Activated naive CD4-positive, alpha-beta T cell treated with anti-CD3 and anti-CD28 coated beads, Interleukin-2, amount 10 ng/mL, durations not matched to agents 7 days and 5 days (primary cell): ENCODE measurements at places on chromosomes 6 and 20.

GRCh38 chr20:6384380-6384779, 261.6 kb upstream of the FERMT1 start:
- no peak for DNase-seq

GRCh38 chr6:152642578-152643375, 5.6 kb upstream of the SYNE1 start:
- DNase-seq, result peak; percentile 34

- no peak for DNase-seq
These were observed 2.4 kb upstream of the FOXA2 start for GRCh38 chr20:22586645-22587310.

- no peak for DNase-seq
These were observed 157.9 kb upstream of the STXBP5 start for GRCh38 chr6:147046141-147046877.

- no peak for DNase-seq
These were observed 8.9 kb upstream of the IGF2R start for GRCh38 chr6:159959976-159960384.

DNA sequence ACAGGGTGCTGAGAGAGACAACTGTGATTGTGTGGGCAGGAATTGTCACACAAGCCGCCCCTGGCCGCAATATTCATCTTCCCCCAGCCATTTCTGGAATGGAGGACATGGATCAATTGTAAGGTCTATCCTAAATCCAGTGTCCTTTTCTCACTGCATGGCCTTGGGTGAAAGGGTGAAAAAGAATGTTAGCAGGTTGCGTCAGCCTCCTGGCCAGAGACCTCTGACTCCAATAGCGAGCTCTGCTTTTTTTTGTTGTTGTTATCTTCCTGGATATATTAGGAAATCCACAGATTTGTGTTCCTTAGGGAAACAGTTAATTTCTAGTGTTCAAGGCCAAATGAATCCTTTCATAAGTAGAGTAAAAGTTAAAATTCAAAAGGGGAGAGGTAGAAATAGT, 47.1 kb upstream of the CD83 start:
- DNase-seq, result no peak

DNA sequence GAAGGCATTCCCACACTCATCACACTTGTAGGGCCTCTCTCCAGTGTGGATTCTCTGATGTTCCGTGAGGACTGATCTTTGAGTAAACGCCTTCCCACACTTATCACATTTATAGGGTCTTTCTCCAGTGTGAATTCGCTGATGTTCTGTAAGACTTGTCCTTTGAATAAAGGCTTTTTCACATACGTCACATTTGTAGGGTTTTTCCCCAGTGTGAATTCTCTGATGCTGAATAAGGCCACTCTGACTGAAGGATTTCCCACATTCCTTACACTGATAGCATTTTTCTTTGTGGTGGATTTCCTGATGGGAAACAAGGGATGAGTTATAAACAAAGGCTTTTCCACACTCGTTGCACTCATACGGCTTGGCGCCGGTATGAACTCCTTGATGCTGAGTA, 8.9 kb downstream of the ZSCAN12 start:
- DNase-seq, result no peak

DNA sequence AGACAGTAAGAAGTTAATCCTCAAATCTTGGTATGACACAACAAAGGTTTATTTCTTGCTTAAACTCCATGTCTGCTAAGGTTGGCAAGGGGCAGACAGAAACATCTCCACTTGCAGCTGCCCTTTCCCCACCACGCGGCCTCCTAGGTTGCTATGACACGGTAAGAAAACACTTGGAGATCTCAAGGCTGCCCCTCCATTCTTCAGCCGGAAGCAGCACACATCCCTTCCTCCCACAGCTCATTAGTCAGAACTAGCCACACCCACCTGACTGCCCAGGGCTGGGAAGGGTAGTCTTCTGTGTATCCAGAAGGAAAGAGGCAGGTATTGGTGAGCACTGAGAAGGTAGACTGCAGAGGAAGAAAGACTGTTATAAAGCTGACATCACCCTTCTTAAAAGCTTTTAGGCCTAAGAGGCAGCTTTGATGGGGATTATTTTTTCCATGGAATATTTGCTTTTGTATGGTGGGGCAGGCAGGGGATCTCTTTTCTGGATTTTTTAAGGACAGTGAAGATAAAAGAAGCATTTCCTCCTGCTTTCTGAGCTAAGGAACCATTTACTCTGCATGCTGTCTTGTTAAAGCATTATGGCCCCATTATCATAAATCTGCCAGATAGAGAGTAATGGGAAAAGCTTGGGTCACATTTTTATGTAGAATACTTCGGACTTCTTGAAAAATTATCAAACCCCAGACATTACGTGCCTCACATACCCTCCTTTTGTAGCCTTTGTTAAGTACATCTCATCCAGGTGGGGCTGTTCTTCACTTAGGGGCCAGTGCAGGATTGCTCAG, 41.6 kb downstream of the MRAP2 start:
- DNase-seq, result no peak

DNA sequence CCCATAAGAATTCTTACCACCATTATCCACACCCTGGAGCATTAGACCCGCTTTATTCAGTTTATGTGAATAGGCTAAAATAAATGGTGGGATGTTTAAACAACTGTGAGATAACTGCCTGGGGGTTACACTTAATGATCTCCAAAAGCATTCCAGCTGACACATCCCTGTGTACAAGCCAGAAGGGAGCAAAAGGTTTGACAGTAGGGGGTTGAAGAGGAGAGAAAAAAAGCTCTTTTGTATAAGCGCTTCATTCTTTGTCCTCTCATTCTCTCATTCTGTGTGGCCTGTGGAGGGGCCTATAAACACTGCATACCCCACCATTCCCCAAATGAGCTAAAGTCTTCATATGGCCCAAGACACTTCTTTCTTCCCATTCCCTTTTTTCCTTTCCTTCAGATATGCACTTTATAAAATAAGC, 30.8 kb upstream of the COL21A1 start:
- no peak for DNase-seq

- DNase-seq, result no peak
These were observed 83.2 kb downstream of the CDC5L start for GRCh38 chr6:44470746-44471145.
